Activated naive CD4-positive, alpha-beta T cell treated with anti-CD3 and anti-CD28 coated beads, Interleukin-2, amount 50 U/mL, for 16 hours (primary cell): ENCODE measurements at places on chromosomes 13 and 19.

GRCh38 chr13:30026093-30026492 lies 175.7 kb upstream of the UBL3 start:
- no peak for DNase-seq

DNA sequence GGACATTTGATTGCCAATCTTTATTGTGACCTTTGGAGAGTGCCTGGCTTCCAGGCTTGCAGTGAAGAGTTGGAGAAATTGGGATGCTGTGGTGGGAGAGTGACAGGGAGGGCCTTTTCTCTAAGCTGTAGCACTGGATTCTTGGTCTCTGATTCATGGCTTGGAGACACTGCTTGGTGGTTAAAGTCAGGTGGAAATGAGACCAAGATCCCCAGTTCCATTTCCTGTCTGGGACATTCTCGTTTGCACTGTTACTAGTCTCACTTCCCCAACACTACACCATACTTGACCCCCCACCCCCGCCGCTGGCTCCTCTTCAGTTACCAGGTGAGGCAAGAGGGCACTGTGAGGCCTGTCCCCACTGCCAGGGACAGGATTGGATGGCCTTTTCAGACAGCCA lies 2.9 kb downstream of the SUPT5H start:
- DNase-seq: no peak

DNA sequence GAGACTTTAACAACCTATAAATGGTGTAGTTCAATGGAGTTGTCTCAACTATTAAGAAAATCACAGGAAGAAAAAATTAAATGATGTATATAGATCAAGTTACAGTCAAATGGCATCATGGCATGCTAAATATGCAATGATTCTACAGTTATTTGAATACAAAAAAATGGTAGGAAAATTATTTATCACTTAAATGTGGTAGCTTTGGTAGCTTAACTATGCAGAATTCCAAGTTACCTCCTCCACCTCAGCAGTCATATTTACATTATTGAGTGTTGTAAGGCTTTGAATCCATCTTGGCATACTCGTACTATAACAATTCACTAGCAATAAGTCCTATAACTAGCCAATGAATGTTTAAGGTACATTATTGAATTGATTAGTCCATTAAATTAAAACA lies 36.8 kb downstream of the CAB39L start:
- no peak for DNase-seq

DNA sequence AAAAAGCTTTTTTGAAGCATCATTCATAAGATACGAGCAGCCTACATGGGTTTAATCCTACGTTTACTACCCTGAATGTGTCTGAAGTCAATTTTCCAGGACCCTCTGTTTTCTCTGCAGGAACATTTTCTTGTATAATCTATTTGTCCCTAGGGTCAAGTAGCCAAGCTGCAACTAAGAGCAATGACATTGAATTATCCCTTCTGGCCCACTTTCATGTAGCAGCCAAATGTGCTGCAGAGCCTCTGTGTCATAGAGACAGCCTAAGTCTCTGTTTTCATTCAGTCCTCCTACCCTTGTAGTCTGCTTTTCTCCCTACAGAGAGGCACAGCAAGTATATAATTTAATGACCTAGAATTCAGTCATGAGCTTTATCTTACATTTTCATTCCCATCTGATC lies 82.1 kb downstream of the ZAR1L start:
- DNase-seq: no peak

DNA sequence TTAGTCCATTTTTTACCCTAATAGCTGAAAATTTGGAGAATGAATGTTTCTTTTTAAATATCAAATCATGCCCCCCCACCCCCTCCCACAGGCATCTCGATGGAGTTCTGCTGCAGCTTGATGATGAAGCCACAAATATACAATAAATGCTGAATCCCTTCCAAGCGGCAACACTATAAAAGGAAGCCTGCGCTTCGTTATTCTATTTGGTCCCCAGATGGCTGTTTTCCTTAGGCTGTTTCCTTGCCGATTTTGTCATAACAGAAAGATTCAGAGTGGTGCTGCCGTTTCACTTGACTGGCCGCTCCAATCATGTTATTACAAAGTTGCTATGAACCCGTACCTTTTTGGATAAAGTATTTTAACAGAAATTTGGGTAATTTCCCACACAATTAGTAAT lies 79.5 kb downstream of the MYO16 start:
- DNase-seq: no peak

- no peak for DNase-seq
Observed at GRCh38 chr19:47637550-47637949, 28.6 kb downstream of the BICRA start.

GRCh38 chr13:110187641-110188161 lies 119.3 kb downstream of the COL4A1 start:
- no peak for DNase-seq
